LHCN-M2 (cell line): ENCODE measurements at places on chromosomes 13 and 19. TPM values are rescaled to one million over a fixed set of nuclear protein-coding genes. Genes with fewer than 3 reads are reported as not detected.

Gene MAG
- total RNA-seq = not detected in 2 replicates

Gene KIR2DL4
- total RNA-seq = not detected in 2 replicates

Gene SWSAP1
- total RNA-seq = 1.5 and 2.2 TPM in 2 replicates

Gene LGI4
- not detected in 2 replicates for total RNA-seq

Gene MAST1
- total RNA-seq = 0.13 TPM in 1 of 2 replicates, not detected in the other

Gene PLK5
- total RNA-seq = not detected in 2 replicates

Gene MCF2L
- 10.9 and 14.5 TPM in 2 replicates for total RNA-seq

Gene CEACAM8
- not detected in 2 replicates for total RNA-seq

Gene ZNF837
- 4.6 and 6.0 TPM in 2 replicates for total RNA-seq

Gene IQCN
- total RNA-seq = 0.06 and 0.13 TPM in 2 replicates

Gene FUT1
- total RNA-seq = not detected in 2 replicates

Gene SULT2A1
- total RNA-seq = not detected in 2 replicates

Gene MOB3A
- 26.5 and 33.9 TPM in 2 replicates for total RNA-seq

Gene CEACAM3
- not detected in 2 replicates for total RNA-seq

Gene KLHL1
- total RNA-seq = not detected in 2 replicates

Gene KANK3
- total RNA-seq = 0.11 and 1.2 TPM in 2 replicates

Gene ELF1
- total RNA-seq = 24.9 and 34.3 TPM in 2 replicates

- no peak for DNase-seq
These were observed 23.6 kb downstream of the DOCK9 start for GRCh38 chr13:98954313-98954712.

GRCh38 chr19:29667387-29667783 is 2.1 kb downstream of the PLEKHF1 start:
- no peak for DNase-seq

DNA sequence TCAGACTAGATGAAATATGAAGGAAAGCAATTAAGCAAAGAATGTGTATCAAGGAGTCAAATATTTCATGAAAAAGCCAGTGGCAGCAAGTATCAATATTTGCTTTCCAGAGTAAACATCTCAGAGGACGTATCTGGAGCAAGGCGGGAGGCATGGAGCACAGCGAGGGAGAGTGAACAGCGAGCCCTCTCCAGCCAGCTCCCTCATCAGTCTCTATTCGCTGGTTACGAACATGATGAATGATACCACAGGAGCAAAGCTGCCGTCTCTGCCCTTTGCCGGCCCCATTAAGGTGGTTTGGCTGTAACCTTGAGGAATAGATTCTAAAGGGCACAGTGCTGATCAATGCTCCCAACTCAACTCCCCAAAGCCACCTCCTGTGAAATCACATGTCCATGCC is 95.8 kb downstream of the CCNA1 start:
- no peak for DNase-seq

GRCh38 chr13:104297075-104297474 is 1230.9 kb upstream of the SLC10A2 start:
- no peak for DNase-seq

- DNase-seq = peak; percentile 9
These were observed 435.3 kb downstream of the KLF12 start for GRCh38 chr13:73698859-73699258.

DNA sequence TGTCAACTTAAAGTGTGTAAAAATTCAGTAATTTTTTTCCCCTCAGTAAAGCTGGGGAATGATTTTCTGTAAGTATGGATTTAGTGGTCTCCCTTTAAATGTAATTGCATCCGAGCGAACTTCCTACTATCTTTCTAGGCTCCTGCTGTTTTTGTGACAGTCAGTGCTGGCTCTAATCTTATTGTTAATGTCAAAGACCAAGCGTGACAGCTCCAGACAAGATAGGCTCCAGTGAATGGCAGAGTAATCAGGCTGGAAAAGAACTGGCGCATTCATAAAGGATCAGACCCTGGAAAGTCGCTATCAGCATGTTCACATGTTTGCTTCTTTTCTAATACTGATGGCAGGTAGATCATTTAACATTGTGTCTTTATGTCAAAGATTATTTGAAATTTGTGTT is 908.0 kb upstream of the ATXN8OS start:
- no peak for DNase-seq

- no peak for DNase-seq
These were observed 6.7 kb upstream of the KATNAL1 start for GRCh38 chr13:30314069-30314468.

GRCh38 chr13:32887617-32888016 is 128.6 kb upstream of the KL start:
- no peak for DNase-seq

DNA sequence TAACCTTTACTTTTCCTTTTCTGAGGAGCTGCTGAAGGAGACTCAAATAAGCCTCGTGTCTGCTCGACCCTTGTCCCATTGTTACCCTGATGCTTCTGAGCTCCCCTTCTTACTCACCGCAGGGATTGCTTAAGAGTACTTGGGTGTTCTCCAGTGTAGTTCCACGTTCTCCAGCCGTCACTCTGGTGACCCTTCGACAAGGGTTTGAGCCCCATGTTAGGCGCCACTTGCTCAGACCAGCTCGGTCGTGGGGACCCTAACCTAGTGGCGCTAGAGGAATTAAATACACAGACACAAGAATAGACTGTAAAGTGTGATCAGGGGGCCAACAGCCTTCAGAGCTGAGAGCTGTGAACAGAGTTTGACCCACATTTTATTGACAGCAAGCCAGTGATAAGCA is 10.3 kb downstream of the ZNF480 start:
- peak; percentile 32 for DNase-seq

DNA sequence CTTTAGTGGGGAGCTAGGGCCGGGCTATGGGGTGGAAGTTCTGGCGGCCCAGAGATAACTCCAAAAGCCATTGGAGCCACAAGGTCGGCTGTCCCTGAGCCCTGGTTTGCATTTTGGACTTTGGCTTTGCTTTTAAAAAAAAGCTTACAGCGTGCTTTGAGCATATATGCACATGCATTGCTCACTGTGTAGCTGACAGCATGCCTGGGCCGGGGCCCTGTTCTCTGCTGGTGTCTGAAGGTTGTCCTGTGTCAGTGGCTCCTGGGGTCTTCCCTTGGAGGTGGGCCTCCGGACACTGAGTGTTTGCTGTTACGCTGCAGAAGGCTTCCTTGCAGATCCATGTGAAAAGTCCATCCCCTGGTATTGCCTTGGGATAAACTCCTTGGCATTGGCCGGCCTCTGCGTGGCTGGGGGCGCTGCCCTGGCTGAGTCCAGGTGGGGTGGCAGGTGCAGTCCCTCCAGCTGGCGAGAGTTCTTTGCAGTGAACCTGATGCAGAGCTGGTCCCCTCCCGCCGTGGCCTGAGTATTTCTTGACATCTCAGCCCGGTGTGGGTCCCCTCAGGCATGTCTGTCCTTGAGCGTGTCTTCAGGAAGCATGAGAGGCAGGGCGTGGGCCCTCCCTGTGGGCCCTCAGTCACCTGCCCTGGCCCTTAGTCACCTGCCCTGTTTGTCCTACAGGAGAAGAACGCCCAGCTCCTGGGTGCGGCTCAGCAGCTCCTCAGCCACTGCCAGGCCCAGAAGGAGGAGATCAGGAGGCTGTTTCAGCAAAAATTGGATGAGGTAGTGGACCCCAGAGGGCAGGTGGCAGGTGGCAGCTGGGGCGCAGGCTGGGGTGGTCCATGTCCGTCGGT is 23.0 kb downstream of the PLEKHJ1 start:
- DNase-seq = no peak

GRCh38 chr13:105658431-105658830 is 877.0 kb downstream of the EFNB2 start:
- DNase-seq = no peak

- DNase-seq = no peak
These were observed 9.4 kb downstream of the PCDH20 start for GRCh38 chr13:61406275-61406674.

GRCh38 chr19:16425993-16426392 is 45.8 kb downstream of the EPS15L1 start:
- DNase-seq = no peak

GRCh38 chr19:50402544-50403301 is 16.0 kb upstream of the SPIB start:
- DNase-seq = no peak

DNA sequence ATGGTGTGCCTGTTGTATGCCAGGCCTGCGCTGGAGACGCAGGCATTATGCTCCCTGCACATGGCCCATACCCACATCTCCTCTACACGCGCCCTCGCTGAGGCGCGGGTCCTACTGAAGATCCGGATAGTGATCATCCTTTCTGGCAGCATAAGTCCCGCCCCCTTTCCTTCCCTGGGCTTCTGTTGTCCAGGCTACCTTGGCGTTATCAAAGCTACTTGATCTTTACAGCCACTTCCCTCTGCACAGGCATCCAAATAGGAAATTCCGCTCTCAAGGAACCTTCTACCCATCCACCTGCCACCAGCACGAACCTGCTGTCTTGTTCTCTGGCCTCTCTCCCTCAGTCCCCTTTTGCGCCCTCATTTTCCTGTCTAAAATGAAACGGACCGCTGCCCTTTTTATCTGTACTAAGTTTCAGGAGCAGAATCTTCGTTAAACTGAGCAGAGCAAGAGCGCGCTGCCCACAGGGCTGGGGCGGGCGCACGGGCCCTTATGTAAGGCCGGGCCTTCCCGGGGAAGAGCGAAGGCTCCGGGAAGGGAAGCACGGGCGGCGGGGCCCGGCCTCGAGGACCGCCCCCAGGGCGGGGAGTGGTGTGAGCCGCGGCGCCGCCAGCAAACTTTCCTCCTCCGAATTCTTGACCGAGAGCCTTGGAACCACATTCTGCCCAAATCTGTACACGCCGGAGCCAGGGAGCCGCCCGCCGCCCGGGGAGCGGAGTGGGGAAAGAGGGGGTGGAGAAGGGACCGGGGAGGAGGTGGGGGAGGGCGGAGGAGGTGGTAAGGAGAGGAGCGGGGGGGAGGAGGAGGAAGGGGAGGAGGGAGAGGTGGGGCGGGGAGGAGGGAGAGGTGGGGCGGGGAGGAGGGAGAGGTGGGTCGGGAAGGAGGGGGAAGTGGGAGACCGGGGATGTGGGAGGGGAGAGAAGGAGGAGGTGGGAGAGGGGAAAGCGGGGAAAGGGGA is 920 bp upstream of the UBE2L5 start:
- DNase-seq = peak; percentile 75

DNA sequence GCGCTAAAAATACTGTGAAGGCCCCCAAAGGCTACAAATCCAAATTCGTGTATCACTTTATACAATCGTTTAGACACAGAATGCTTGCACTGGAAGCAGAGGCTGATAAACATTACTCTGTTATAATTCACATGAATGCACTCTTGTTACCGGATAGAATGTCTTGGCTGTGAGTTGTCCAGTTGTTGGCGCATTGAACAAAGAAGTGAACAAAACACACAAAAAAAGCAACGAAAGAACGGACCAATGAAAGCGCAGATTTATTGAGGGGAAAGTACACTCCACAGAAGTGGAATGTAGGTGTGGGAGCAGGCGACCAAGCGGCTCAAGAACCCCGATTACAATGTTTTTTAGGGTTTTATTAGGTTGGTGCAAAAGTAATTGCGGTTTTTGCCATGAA is 529 bp upstream of the ZNF418 start:
- no peak for DNase-seq

DNA sequence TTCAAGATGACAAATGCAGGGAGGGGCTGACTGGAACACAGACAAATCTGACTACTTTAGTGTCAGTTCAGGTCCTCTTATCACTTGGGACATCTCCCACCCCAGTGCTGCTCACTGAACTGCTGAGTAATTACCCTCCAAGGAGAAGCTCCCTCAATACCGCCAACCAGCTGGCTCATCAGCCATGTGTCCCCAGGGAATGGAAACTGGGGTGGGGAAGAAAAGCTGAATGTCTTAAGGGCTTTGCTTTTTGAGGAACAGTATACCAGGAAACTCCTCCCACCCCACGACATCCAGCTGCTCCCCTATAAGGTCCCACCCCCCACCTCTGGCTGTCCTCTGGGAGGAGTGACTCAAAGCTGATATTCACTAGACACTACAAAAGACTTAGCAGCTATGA is 2.0 kb downstream of the ZNF823 start:
- DNase-seq = peak; percentile 82

- DNase-seq = peak; percentile 30
These were observed 175.1 kb downstream of the ITGBL1 start for GRCh38 chr13:101627556-101627943.

GRCh38 chr19:12938779-12939601 is 581 bp downstream of the CALR start:
- DNase-seq = peak; percentile 51

DNA sequence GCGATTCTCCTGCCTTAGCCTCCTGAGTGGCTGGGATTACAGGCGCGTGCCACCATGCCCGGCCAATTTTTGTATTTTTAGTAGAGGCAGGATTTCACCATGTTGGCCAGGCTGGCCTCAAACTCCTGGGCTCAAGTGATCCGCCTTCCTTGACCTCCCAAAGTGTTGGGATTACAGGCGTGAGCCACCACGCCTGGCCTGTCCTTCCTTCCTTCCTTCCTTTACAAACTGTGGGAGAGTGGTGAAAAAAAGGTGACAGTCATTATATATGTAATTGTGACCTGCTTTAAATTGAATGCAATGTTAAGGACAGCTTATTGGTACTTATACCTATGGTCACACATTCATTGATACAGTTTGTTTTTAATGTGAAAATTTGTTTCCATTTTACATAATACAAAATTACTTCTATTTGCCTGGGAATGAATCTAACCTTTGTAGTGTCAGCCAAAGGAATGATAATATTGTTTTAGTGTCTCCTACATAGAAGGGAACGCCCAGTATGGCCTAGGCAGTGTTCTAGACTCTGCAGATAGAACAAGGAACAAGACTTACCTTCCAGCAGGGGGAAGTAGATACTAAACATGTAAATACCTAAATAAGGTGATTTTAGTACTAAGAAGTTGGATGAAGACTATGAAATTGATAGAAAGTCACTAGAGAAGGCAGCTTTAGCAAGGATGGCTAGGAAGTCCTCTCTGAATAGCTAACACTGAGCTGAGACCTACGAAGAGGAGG is 146.3 kb downstream of the GGACT start:
- DNase-seq = no peak

DNA sequence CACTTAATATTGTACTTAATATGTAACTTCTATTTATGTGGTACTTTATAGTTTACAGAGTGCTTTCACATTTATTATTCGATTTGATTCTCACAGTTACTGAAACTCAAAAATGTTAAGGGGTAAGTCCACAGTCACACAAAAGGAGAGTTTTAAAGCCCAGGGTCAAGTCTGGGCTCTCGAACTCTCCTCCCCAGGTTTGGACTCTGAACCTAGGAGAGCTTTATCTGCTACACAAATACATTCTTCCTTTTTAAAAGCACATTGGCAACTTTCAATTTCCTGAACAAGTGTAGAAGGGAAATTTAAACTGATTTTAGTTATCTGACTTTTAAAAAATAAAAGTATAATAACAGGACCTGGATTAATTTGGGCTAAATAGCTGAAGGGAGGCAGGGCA is 139.2 kb downstream of the ZAR1L start:
- no peak for DNase-seq

GRCh38 chr13:111551204-111551820 is 230.9 kb downstream of the TEX29 start:
- no peak for DNase-seq

DNA sequence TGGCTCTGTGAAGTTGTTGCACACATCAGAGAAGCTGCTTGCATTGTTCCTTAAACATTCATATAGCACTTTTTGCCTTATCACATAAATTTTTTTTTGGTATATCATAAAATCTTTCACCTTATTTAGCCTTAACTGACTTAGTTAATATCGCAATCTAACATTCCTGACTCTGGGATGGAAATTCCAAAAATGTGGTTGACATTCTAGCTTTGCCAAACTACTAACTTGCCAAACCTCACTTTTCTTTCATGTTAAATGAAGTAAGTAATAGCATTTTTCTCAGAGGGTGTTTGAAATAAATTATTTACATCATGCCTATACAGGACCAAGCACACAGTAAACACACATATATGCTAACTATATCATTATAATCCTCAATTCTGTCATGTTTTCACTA is 736.9 kb upstream of the PCDH9 start:
- DNase-seq = no peak
